Prostate gland (tissue), 2 donors: ENCODE measurements at places on chromosomes 13 and 19. TPM values are rescaled to one million over a fixed set of nuclear protein-coding genes. Genes with fewer than 3 reads are reported as not detected.

The OVOL3 gene
- not detected for total RNA-seq

DNA sequence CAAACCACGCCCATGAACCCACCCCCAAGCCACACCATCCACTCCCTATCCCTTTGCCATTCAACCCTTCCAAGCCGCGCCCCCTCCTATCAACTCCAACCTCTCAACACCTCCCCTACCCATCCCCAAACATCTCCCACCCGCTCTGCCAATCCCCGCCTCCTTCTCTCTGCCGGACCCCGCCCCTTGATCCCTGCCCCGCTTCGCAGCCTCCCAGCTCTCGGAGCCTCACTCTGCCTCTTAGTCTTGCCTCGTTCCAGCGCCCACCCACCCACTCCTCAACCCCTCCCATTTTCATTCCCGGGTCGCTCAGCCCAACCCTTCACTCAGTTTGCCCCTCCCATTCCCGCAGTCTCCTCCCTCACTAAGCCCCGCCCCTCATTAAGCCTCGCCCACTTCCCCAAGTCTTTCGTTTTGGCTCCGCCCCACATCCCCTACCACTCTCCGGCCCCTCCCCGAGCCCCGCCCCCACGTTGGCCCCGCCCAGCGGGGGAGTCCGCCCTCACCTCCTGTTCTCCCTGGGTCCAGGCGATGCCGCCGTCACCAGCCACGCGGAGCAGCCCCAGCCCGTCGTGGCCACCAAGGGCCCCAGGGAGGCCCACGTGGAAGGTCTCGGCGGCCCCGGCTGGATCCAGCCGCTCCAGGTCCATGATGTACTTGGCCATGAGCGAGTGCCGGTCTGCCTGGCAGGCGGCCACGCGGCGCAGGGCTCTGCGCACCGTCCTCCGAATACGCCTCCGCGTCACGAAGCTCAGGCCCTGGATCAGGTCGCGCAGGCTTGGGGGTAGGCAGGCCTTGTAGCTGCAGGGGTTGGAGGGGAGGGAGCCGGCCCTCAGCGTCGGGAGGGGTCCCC, 5.7 kb downstream of the JAK3 start:
- DNase-seq = peak; percentile 48

- no peak for DNase-seq
Measured at GRCh38 chr13:73417012-73417615, 358.3 kb downstream of the KLF5 start.

- DNase-seq = no peak
Measured at GRCh38 chr13:77868717-77869116, 49.9 kb downstream of the EDNRB start.

GRCh38 chr19:10432736-10433130, 12.4 kb downstream of the PDE4A start:
- no peak for DNase-seq

- no peak for DNase-seq
Measured at GRCh38 chr13:79722885-79723445, 242.0 kb downstream of the NDFIP2 start.

The ZNF208 gene
- 12.4 TPM for total RNA-seq

DNA sequence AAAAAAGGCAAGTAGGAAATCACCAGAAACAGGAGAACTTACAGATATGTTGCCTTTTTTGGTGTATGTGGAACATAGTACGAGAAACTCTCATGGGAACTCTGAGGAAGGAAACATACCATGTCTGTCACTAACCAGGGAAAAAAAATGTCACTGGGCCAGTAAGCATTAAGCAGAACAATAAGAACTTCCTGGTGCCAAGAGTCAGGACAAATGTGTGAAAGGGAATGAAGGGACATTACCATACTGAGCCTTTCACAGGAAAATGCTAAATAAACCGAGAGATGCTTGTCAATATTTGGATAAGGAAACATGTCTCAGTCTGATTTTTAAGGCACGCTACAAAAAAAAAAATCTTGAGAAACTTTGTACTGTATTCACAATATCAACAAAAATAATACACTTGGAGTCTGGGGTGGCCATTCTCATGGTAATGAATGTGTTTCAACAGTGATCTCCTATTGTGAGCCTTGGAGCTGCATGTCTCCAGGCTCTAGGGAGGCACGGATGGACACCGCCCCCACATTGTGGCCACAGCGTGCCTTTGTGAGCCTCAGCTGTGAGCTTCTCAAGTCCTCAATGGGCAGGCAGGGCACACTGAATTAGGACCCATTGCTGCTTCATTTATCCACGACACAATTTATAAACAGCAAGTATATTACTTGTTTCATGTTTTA, 113.0 kb upstream of the ARGLU1 start:
- DNase-seq = no peak

The ARHGAP33 gene
- 38.1 TPM for total RNA-seq

DNA sequence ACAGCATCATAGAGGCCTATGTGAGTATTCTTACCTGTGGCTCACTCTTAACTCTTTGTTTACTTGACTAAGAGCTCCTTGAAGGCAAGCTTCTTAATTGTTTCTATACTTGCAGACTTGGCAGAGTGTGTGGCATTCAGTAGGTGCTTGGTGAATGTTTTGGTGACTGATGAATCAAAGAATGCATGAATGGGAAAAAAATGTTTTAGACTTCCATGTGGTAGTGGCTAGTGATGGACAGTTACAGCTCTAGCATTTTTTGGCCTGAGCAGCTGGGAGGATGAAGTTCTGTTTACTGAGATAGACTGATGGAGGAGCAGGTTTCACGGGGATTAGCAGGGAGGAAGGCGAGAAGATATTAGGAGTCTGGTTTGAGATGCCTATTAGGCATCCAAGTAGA, 13.6 kb downstream of the HAS1 start:
- DNase-seq = no peak

DNA sequence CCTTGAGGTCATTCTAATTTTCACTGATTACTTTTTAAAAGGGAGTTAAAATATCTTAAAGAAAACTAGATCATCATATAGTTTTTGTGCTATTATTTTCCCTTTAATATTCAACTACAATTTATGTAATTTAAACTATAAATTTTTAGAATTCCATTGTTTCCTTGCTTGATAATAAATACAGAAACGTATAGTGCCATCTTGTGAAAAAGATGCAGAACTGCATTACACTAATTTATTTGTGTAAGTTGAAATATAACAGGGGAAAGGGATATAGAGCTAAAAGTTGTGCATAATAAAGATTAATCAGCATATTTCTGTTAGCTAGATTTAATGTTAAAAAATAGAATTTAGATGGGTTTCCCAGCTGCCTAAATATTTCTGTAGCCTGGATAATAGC, 61.5 kb upstream of the TDRD3 start:
- no peak for DNase-seq

- no peak for DNase-seq
Measured at GRCh38 chr13:85031771-85032170, 767.4 kb downstream of the SLITRK6 start.

DNA sequence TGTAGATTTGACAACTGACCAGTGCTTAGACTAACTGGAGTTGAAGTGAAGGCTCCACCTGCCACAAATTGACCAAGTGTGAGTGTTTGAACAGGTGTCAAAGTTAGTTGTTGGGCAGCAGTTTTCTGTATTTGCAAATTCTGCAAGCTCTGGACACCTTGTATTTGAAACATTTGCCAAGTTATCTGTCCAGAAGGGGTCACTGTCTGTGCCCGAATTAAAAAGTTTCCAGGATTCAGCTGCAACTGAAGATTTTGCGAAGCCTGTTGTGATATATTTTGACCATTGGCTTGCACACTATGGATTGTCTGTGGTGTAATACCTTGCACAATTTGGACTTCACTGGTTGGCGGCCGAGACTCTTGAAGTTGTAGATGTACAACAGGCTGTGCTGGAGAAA, 1690.7 kb downstream of the SLITRK5 start:
- DNase-seq = no peak

DNA sequence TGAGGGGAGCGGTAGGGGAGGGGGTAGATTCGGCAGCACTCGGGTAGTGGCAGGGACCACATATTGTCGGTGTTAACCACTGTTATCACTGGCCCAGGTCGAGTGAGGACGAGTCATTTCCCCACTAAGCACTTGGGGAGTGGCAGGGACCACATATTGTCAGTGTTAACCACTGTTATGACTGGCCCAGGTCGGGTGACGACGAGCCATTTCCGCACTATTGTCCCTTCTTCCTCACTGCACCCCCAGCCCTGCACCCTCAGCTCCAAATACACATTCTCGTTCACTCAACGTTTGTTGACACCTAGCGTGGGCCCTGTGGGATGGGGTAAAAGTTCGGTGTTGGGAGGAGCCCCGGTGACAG, 467 bp upstream of the CLN5 start:
- DNase-seq = no peak

The RAD23A gene
- total RNA-seq = 145 TPM
